Right atrium auricular region (tissue), 2 donors: ENCODE measurements at places on chromosomes 3 and 15. TPM values are rescaled to one million over a fixed set of nuclear protein-coding genes. Genes with fewer than 3 reads are reported as not detected.
A peak's percentile ranks its signal among the peaks of the same experiment; 100 is the strongest.

DNA sequence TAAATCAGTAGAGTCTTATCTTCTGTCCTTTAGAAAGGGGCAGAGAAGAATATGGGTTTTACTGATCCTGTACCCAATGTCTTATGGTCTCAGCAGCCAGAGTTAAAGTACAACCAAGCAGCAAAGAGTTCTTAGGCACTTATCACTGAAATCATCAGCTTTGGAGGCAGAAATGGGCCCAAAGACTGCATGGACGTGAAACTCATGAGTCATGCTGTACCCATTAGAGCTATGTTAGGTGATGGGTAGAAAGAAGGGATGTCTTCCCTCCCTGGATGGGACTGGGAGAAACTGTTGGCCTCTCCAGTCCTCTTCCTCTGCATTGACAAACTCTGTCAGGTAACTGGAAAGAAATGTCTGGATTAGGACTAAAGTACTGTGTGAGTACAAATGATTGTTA lies 63.4 kb downstream of the EOMES start:
- DNase-seq, result no peak

- no peak for DNase-seq
Observed at GRCh38 chr15:90104551-90104950, 2.3 kb upstream of the IDH2 start.

- no peak for DNase-seq
Observed at GRCh38 chr15:48556159-48556897, 89.2 kb downstream of the FBN1 start.

DNA sequence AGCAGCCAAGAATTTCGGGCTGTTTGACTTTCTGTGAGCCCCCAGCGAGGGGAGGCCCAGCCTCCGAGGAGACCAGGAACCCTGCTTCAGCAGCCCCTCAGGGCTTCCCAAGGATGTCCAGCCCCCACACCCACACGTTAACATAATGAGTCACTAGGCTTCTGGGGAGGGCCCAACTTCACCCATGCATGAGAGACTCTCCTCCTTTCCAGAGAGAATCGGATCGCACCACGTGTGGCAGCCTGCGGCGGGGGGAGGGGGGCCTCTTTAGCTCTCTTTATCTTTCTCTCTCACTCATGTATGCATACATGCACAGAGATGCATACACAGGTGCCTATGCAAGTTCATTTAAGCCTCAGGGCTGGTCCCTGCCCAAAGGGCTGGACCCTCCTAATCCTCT lies 3.1 kb upstream of the AP2M1 start:
- no peak for DNase-seq

GRCh38 chr15:80780416-80781221 lies 1.4 kb downstream of the CEMIP start:
- no peak for DNase-seq

- DNase-seq, result no peak
Observed at GRCh38 chr15:54506977-54507524, 528.8 kb downstream of the UNC13C start.

DNA sequence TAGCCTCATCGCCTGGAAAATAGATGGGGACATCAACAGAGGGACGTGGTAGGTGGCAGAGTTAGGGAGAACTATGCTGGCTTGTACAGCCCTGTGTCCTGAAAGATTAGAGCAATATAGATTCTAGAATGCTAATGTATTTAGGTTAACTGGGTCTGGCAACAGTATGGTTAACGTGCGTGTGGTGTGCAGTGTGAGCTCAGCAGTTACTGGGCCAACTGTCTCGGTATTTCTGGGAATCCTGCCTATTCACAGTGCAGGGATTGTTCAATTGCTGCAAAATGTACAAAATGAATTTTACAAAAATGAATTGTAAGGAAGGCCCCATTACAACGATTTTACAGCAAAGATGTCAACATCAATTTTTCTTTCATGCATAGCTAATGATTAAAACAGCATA lies 20.6 kb downstream of the MEIS2 start:
- no peak for DNase-seq

DNA sequence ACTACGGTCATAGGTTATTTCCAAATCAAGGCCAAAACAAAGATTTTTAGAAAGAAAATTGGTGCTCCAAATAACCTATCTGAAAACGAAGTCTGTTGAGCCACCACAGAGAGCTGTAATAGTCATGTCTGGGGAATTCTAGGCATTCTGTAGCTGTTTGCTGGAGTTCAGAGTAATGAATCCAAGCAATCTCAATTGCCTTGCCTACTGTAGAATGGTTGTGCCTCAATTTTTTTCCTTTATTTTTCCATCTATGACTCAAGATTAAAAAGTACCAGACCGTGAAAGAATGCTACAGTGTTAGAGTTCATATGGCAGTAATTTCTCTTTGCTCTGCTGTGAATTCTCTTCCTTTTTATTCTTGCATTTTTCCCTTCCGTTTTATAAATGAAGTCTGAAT lies 1007.2 kb upstream of the ALCAM start:
- no peak for DNase-seq

GRCh38 chr15:47796830-47797229 lies 79.5 kb downstream of the SEMA6D start:
- no peak for DNase-seq

DNA sequence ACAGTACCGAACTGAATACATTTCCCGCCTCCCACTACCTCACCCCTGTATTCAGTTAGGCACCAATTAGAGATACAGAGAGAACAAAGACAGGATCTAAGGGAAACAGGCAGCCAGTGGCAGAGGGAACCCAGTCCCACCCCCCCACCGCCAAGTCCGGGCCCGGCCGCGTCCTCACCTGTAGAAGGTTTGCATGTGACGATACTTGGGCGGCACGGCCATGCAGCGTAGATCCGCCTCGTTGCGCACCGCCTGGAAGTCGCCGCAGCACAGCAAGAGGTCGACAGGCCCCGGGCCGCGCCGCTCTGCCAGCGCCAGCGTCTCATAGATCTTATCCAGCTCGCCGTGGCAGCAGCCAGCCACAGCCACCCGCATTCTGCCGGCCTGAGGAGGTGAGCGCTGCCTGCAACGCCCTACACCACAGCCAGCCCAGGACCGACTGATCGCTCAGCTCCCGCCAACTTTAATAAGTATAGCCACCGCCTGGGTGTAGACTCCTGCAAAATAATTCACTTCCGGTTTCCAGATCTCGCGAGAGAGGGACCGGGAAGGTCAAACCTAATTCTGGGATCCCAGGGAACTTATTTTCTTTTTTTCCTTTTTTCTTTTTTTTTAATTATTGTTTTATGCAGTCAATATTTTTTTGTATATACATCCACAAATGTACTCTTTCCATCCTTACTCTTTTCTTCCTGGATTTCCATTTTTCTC lies at the start of gene DBR1:
Gene DBR1, minus strand, starts transcription at position 501 of the 711 bp plus-strand sequence. Its CDS starts 126 bp downstream, at position 375.
- DNase-seq, result peak; percentile 84

GRCh38 chr3:128082546-128082945 lies 30.3 kb downstream of the SEC61A1 start:
- DNase-seq, result no peak

Gene TRH
- total RNA-seq, result 0.55 TPM

Gene MCF2L2
- total RNA-seq, result 0.08 TPM
